ENCODE measurements at places on chromosomes 1 and 21.

- peaks cover 44% of the 10 kb centered on the region for H3K4me1 ChIP-seq
- H3K27ac ChIP-seq: peak overlapping the region; percentile 97
- peaks cover 19% of the 10 kb centered on the region for H3K36me3 ChIP-seq
- no peaks in the 10 kb centered on the region for H3K27me3 ChIP-seq
Observed at GRCh38 chr1:2554621-2555387, 1.4 kb upstream of the TNFRSF14 start.

DNA sequence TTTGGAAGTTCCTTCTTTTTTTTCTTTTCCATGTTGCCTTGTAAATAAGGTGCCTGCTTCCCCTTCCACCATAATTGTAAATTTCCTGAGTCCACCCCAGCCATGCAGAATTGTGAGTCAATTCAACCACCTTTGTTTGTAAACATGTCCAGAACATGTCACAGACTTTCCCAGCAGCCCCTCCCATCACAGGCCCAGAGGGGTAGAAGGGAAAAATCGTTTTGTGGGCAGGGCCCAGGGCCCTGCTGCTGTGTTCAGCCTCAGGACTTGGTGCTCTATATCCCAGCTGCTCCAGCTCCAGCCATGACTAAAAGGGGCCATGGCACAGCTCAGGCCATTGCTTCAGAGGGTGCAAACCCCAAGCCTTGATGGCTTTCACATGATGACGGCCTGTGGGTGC lies 384.6 kb upstream of the NCAM2 start:
- no peaks in the 10 kb centered on the region for H3K36me3 ChIP-seq
- H3K4me1 ChIP-seq: no peaks in the 10 kb centered on the region
- no peaks in the 10 kb centered on the region for H3K27me3 ChIP-seq
- no peak overlapping the region for H3K4me3 ChIP-seq
- no peak overlapping the region for H3K27ac ChIP-seq
- DNase-seq: no peak

- no peaks in the 10 kb centered on the region for H3K27me3 ChIP-seq
- no peaks in the 10 kb centered on the region for H3K36me3 ChIP-seq
- no peak for DNase-seq
- no peak overlapping the region for H3K4me3 ChIP-seq
- H3K4me1 ChIP-seq: no peaks in the 10 kb centered on the region
Observed at GRCh38 chr1:217965156-217965786, 319.8 kb upstream of the RRP15 start.

- H3K4me3 ChIP-seq: no peak overlapping the region
- no peak for DNase-seq
- no peak overlapping the region for H3K27ac ChIP-seq
- H3K36me3 ChIP-seq: no peaks in the 10 kb centered on the region
Observed at GRCh38 chr21:17536381-17536780, 23.5 kb downstream of the CXADR start.

DNA sequence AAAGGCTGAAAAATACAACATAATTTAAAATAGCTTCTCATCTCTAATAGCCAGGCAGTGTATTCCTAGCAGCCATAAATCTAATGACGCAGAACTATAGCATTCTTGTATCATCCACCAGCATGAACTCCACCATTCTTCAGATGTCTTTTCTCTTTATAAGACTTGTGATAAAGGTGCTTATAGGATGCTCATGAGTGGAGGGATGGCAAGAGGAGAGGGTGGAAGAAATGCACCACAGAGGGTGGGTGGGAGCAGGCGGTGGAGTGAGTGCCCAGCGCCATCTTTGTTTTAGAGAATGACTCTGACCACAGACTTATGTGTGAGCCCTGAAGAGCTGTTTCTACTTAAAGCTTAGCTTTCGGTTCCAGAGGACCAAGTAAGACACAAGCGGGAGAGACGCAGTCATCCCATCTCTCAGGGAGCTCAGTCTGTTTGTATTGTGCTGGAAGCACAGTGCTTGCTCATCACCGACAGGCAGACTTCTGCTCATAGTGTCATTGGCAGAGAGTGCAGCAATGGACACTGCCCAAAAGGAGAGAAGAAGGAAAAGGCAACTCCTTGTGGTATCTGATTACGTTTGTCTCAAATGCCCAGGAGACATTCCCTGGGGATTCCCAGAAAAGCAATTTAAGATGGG lies 65.6 kb downstream of the KCNJ15 start:
- H3K27ac ChIP-seq: no peak overlapping the region
- H3K4me3 ChIP-seq: no peak overlapping the region
- no peaks in the 10 kb centered on the region for H3K27me3 ChIP-seq
- no peaks in the 10 kb centered on the region for H3K4me1 ChIP-seq

GRCh38 chr1:8443558-8444194 lies 125.8 kb downstream of the SLC45A1 start:
- DNase-seq: peak; percentile 27
- no peak overlapping the region for H3K4me3 ChIP-seq
- H3K36me3 ChIP-seq: peaks cover 2% of the 10 kb centered on the region
- no peaks in the 10 kb centered on the region for H3K27me3 ChIP-seq
- H3K27ac ChIP-seq: no peak overlapping the region
- peaks cover 13% of the 10 kb centered on the region for H3K4me1 ChIP-seq

All from natural killer cell (primary cell).